Motor neuron (in vitro differentiated cells): ENCODE measurements at places on chromosomes 5 and 9. TPM values are rescaled to one million over a fixed set of nuclear protein-coding genes. Genes with fewer than 3 reads are reported as not detected.
A peak's percentile ranks its signal among the peaks of the same experiment; 100 is the strongest.

DNA sequence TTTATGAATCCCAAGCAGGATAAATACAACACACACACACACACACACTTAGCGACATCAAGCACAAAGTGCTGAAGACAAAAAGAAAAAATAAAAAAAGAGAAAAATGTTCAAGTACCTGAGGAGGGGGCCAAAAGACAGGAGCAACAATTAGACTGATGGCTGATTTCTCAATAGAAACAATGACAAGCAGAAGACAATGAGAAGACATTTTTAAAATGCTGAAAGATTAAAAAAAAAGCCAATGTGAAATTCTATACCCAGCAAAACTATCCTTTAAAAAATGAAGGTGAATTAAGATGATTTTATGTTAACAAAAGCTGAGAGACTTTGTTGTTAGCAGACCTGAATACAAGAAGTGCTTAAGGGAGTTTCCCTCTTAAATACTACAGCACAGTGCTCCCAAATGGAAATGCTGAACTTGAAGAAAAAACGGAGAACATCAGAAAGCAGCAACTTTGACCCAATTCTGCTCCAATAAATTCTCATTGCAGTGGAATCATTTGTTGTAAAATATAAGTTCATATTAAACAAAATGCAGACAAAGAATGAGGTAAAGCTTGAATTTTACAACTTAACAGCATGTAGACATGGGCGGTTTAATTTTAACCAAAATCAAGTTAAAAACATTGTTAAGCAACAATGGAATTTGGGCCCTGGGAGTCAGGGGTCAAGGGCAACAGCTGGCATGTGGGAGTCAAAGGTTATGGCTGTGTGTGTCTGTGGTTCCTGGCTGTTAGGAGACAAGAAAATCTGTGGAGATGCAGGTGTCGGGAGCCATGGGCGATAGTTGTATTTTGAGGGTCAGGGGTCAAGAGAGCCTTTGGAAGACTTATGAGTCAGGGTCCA, 776 bp upstream of the RANBP17 start:
- ATAC-seq = no peak

GRCh38 chr5:127988146-127988760, 95.3 kb upstream of the SLC12A2 start:
- peak; percentile 53 for ATAC-seq

DNA sequence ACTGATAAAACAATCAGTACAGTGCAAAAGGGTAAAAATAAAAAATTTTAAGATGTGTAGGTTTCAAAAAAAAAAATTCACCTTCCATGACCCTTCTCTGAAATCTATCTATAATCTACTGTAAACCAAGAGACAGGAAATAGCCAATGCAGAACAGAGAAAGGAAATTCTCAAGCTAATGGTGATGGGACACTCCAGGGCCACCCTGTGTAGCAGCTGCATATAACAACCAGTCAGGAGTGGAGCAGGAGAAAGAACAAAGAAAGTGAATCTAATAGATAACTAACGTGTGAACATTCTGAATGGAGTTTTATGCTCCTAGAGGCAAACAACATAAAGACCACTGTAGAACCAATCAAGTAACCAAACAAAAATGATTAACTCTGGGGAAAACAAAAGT, 16.6 kb downstream of the SPTLC1 start:
- ATAC-seq = no peak

DNA sequence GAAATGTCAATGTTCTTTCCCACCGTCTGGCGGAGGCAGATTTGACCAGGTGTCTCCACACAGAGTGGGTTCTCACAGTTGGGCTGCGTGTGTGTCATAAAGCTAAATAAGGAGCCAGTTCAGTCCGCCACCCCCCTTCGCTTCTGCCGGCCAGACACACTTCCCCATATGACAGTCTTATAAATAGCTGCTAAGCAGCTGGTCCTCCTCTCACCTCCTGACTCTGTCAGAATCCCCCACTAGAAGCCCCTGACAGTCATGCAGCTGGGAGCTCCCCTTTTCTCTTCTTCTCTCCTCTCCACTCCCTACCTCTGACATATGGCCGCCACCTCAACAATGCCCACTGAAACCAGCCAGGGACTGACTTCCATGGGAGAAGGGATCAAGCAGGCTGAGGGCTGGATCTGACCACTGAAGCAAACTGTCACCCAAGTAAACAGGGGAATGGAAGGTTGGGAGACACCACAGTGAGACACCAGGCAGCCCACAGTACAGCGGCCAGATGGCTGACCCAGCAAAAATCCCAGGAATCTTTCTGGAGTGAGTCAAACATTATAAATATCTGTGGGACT, 141.9 kb upstream of the EFNA5 start:
- ATAC-seq = no peak

DNA sequence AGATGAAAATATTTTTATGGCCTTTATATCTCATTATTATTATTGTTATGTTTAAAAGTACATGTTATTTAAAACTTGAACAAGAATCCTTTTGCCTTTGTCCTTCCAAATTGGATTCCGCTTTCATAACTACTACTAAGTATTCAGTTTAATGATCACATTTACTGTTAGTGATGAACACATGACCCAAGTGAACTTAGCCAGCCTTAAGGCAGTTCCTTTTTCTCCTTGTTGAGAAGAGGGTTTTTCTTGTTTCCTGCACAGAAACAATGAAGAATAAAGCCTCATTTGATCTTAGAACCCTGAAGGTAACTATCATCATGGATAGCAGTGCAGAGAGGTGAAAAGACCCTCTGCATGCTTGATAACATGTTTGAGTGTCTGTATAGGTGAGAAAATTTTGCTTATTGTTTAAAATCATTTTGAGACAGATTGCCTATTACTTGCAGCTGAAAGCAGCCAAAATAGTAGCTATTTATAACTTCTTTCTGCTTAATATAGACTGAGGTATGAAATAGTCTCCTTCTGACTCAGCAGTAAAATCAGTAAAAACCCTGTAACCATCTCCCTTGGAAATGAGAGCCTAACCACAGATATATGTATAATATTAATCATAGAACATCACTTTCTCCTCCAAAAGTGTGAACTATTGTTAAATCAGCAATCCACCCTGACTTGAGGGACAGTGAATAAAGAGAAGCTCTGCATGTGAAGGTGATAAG, 266.2 kb downstream of the SPATA31D1 start:
- no peak for ATAC-seq

GRCh38 chr9:71303351-71303750, 181.9 kb upstream of the TRPM3 start:
- no peak for ATAC-seq

GRCh38 chr5:83925321-83925954, 204.8 kb upstream of the HAPLN1 start:
- ATAC-seq = no peak

DNA sequence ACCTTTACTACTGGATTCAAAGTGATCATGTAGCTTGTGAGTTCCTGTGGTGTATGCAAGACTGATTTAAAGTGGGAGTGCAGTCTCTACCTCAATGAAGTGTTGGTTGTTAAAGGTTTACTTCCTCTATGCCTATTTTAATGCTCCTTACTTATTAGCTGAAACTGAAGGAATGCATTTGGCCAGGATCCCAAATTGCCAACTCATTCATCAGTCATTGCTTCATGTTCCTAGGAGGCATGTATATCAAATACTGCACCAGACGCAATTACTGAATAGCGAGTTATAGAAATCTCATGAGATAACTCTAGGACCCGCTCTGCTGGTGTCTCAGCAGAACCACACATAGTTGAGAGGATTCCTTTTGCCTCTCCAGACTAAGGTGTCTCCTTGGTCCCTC, 143.0 kb upstream of the RPS23 start:
- ATAC-seq = peak; percentile 60

DNA sequence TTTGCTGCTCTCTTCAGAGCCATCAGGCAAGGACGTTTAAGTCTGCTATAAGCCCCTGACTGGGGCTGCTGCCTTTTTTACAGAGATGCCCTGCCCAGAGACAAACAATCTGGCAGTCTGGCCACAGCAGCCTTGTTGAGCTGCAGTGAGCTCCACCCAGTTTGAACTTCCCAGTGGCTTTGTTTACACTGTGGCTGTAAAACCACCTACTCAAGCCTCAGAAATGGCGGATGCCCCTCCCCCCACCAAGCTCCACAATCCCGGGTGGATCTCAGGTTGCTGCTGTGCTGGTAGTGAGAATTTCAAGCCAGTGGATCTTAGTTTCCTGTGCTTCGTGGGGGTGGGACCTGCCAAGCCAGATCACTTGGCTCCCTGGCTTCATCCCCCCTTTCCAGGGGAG, 59.7 kb upstream of the SNCAIP start:
- no peak for ATAC-seq

DNA sequence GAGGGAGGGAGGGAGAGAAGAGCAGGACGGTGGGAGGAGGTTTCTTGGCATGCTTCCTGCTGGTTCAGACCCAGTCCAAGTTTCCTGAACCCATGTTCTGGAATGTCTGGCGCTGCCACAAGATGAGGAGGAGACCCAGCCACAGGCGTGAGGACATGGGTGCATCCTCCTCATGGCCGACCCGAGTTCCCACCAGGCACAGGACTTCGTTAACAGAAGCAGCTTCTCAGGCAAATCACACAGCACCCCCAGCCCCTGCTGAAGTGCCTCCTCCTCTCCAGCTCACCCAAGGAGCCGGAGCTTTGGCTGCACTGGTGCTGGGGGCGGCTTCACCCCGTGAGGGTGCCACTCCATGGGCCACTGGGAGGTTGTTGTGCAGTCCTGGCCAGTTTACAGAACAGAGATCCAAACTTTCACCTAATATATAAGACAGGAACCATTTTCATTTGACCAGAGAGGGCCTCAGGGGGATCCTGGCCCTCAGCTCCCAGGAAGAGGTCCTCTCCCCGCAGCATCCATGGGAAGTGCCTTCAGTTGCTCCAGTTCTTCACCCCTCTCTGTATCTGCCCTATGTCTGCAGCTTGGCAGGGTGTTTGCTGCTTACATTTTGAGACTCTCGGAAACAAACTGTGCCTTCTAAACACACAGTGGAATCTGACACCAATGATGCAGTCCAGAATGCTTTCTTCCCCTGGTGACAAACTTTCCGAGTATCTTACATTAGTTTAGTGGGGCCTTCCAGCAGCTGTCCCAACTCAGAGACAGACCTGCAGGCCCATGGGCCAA, 10.2 kb upstream of the NKD2 start:
- ATAC-seq = no peak

DNA sequence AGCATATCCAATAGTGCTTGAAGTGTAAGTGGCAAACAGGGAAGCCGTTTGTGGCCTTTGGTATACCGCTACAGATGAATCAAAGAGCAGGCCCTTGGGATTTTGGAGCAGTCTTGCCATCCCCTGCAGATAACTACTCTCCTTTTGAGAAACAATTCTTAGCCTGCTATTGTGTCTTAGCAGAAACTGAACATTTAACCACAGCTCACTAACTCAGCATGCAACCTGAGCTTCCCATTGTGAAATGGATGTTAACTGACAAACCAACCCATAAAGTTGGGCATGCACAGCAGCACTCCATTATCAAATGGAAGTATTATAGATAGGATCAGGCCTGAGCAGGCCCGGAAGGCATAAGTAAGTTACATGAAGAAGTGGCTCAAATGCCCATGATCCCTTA, 315.3 kb upstream of the PTGER4 start:
- no peak for ATAC-seq

GCNT4 gene
- total RNA-seq = 0.52 and 0.53 TPM in 2 replicates

- no peak for ATAC-seq
These were observed 4.3 kb upstream of the ARID3C start for GRCh38 chr9:34633166-34633565.

FAM114A2 gene
- total RNA-seq = 15.6 and 17.5 TPM in 2 replicates

- ATAC-seq = peak; percentile 32
These were observed 1011.5 kb upstream of the NUDT12 start for GRCh38 chr5:104573949-104574709.

GRCh38 chr9:98849563-98849962, 42.1 kb downstream of the GALNT12 start:
- ATAC-seq = no peak

GRCh38 chr5:125583321-125584139, 837.1 kb upstream of the ZNF608 start:
- ATAC-seq = no peak

- no peak for ATAC-seq
These were observed 9.4 kb upstream of the RAD23B start for GRCh38 chr9:107273634-107274033.

GRCh38 chr9:16867576-16868311, 2.7 kb downstream of the BNC2 start:
- ATAC-seq = no peak

GRCh38 chr9:99050292-99050911, 54.5 kb upstream of the TGFBR1 start:
- ATAC-seq = peak; percentile 87

SPATA31C1 gene
- 0.14 and 0.16 TPM in 2 replicates for total RNA-seq

DNA sequence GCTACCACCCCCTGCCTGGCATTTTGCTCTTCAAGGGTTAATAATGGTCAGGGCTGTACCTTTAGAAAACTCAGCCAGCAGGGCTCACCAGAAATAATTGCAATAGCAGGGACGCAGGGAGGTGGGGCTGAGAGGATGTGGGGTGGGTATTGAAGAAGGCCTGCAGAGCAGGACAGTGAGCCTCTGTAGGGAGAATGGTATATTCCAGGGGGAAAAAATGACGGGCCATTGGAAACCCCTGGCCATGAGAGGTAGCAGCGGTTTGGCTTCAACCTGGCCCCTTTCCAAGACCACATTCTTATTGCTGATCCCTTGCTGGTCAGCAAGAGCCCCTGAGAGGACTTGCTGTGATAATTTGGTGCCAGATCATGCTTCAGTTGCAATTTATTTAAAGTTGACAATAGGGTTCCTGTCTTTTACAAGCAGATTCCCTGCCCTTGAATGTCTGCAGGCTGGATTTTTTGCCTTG, 36.7 kb upstream of the CTNNA1 start:
- ATAC-seq = peak; percentile 77

DNA sequence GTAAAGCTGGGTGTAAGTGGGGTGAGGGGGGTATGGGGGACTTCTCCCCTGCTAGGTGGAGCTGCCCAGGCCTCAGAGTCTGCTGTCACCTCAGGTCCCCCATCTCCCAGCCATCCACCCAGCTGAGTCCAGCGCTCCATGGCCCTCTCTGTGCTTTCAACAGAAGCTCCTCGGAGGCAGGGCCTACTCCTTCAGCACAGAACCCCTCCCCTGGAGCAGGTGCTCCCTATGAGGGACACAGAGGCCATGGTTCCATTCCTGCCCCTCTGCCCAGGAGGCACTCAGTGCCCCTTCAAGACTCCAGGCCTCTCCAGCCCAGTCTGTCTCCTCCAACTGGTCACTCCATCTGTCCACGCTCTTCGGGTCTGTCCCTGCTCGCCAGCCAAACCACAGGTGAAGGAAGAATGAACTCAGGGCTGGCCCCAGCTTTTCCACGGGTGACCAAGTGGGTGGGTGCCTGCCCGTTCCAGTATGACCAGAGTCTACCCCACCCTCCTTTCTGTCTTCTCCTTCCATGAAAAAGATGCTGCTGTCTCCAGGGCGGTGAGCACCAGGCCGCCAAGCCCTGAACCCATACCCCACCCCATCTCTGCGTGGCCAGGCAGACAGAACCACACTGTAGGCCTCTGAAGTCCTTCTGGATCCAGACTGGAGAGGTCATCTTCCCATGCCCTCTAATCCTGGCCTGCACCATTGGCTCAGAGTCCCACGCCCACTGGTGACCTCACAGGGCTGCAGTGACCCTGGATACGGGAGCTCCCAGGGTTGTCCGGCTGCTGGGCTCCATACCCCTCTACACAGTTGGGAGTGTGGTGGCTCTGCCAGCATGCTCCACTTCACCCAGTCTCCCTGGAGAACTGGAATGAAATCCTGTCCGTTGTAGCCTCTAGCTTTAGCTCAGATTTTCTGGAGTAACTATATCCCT, 11.9 kb downstream of the GBGT1 start:
- ATAC-seq = no peak

- no peak for ATAC-seq
These were observed 2.0 kb upstream of the NINJ1 start for GRCh38 chr9:93136011-93136440.

NFIB gene
- 51.9 and 61.6 TPM in 2 replicates for total RNA-seq
